ENCODE measurements at places on chromosomes 2 and 18. TPM values are rescaled to one million over a fixed set of nuclear protein-coding genes. Genes with fewer than 3 reads are reported as not detected.

COX5B gene
- total RNA-seq = 198 TPM

PTH2R gene
- 0.33 TPM for total RNA-seq

TACR1 gene
- 0.09 TPM for total RNA-seq

CTAGE1 gene
- not detected for total RNA-seq

DSG4 gene
- not detected for total RNA-seq

WNT10A gene
- not detected for total RNA-seq

ACMSD gene
- not detected for total RNA-seq

HOXD8 gene
- total RNA-seq = 0.45 TPM

ARHGAP25 gene
- total RNA-seq = 0.36 TPM

PLEKHM3 gene
- total RNA-seq = 15.1 TPM

ARHGAP15 gene
- total RNA-seq = not detected

FSHR gene
- not detected for total RNA-seq

RNF152 gene
- 12.8 TPM for total RNA-seq

ZNF519 gene
- total RNA-seq = 11.5 TPM

GRCh38 chr2:64398516-64399129 lies 55.3 kb upstream of the LGALSL start:
- DNase-seq = no peak

DNA sequence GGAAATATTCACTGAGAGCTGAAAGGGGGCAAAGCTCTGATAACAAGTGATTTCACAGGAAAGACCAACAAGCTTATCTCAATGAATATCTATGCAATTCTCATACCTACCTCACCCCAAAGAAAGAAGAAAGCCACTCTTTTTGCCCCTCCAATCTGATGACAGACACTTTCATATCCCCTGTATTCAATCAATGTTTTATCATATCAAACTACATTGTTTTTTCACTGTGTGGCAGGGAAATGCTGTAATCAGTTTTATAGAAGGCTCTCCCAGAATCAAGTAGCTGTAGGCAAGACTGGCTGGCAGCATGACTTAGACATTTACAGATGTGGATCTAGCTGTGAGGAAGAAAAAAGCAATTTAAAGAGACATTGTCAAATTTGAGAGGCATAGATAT lies 81.3 kb upstream of the PIK3C3 start:
- DNase-seq = no peak

GRCh38 chr2:99984799-99985515 lies 157.4 kb downstream of the AFF3 start:
- peak; percentile 54 for DNase-seq

GRCh38 chr18:56226025-56226424 lies 412.4 kb downstream of the TXNL1 start:
- no peak for DNase-seq

GRCh38 chr2:15853903-15854302 lies 86.4 kb upstream of the MYCN start:
- DNase-seq = no peak

- no peak for DNase-seq
Measured at GRCh38 chr18:59730896-59731295, 33.7 kb upstream of the CCBE1 start.

DNA sequence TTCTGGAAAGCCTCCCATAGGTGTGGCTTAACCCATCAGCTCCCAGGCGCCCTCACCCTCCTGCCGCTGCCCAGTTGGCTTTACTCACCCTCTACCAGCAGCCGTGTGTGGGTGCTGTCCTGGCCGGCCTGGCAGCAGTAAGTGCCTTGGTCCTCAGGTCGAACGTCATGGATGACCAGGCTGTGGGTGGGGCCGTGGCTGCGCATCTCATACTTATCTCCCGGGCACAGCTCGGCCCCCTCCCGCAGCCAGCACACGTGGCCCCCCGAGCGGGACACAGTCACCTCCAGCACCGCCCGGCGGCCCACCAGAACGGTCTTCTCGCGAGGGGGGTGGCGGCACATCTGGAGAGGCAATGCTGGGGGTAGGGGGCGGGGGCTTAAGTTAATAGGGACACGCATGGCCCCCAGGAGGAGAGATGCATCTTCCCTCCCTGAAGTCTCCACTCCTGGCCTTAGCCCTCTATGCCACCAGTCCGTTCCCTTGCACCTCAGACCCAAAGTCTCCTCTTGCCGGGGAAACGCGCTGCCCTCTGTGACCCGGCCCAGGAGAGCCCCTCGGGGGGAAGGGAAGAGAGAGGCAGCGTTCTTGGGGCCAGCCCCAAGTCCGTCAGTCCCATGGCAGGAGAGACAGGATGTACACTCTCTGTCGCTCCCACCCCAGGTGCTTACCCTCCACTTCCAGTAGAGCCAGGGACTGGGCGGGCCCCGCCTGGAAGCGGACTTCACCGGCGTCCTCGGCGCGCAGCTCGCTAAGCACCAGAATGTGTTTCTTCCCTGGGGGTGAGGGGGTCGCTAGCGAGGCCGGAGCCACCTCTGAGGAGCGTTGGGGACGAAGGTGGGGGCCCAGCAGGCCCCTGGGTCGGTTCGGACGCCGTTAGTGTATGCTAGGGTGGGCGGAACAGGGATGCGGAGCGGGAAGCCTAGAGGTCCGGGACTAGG lies 7.9 kb downstream of the TMEM198 start:
- peak; percentile 35 for DNase-seq

DNA sequence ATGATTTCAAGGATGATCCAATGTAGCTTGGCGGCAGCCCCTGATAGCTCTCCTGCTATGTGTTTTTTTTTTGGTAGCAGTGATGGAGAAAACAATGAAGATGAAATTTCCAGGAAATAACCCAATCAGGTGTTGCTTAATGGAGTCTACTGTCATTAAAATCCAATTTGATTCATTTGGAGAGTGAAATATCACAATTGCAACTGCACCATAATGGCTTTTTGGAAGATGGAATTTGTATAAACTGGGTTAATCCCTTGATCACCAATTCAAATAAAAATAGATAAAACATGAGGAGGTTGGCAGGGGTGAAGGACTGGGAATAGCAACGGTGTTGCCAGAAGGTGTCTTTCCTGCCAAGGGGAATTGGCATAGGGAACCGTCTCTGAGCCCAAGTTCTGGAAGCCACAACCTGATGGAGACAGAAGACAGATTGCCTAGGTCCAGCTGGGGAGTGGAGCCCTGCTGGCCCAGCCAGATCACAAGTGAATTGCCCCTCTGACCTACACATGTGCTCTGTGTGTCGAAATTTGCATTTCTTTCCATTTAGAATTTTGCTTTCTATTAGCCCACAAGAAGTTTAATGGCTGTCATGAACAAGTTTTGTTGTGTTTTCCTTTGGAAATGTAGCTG lies 170.3 kb upstream of the SPRED2 start:
- DNase-seq = peak; percentile 15

DNA sequence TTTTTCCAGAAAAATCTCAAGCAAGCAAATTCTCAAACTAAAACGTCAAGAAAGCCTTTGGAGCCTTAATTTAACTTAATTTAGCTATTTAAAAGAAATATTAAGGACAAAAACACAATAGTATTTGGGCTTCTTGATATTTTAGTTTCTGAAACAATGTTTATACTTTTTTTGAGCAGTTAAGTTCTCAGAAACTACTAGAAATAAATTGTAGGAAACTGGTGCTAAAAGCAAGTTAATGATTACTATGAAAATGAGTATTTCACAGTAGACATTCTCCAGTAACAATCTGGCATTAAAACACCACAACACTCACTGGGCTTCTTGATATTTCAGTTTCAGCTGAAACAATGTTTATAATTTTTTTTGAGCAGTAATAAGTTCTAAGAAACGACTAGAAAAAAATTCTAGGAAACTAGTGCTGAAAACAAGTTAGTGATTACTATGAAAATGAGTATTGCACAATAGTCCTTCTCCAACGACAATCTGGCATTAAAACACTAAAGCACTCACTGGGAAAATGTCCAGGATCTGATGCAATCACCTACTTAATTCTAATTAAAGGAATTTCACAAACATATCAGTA lies 45.1 kb downstream of the TRAK2 start:
- peak; percentile 94 for DNase-seq

- peak; percentile 17 for DNase-seq
Measured at GRCh38 chr2:47307066-47307465, 95.9 kb upstream of the MSH2 start.

DNA sequence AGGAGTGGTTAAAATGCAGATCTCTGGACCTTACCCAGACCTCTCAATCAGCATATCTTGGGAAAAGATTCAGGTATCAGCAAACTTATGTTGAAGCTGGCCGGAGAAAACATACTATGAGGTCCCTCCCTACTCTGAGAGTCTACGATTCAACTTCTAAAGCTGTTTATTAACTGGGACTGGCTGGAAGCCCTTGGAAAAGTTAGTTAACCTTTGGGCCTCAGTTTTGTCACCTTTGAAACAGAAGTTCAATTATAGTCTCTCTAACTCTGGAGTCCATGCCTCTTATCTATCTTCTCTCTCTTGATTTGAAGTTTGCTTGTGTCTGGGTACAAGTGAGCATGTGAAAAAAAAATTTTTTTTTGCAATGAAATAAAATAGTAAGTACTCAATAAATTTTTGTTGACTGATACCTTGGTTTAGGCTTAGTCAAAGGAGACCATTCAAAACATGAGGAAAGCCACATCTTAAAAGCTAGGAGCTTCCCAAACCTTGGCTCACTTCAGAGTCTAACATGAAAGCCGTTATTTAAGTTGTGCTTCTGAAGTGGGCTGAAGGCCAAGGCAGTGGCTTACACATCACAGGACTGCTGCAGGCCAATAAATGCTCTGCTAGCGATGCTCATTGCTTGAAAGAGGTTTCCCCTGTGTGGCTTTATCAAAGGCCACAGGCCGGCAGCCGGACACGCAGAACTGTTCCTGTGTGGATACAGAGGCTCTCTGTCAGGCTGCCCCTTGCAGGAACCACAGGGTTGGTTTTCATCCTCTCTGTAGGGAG lies 110.6 kb upstream of the FAM136A start:
- DNase-seq = peak; percentile 4

- DNase-seq = no peak
Measured at GRCh38 chr2:20104900-20105545, 53.6 kb upstream of the LAPTM4A start.

DNA sequence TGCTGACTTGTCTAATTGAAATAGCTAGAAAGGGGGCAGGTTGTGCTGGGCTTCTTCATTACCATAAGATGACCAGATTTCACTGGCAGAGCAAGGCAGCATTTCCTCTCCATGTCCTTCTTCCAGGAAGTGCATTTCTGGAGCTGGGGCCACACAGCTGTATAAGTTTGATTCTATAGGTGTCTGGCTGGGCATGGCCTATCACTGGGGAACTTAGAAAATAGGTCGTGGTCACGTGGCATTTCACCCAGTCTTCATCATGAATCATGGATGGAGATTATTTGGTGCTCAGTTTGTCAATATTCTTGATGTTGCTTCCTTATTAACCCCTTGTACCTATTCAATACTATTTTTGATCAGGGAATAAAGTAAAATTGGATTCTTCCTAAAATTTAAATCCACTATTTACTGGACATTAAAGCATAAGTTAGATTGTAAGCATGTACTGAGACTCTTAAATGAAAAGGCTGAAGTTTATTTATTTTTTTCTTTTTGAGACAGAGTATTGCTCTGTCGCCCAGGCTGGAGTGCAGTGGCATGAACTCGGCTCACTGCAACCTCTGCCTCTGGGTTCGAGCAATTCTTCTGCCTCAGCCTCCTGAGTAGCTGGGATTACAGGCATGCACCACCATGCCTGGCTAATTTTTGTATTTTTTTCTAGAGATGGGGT lies 49.5 kb upstream of the TMEM87B start:
- no peak for DNase-seq

DNA sequence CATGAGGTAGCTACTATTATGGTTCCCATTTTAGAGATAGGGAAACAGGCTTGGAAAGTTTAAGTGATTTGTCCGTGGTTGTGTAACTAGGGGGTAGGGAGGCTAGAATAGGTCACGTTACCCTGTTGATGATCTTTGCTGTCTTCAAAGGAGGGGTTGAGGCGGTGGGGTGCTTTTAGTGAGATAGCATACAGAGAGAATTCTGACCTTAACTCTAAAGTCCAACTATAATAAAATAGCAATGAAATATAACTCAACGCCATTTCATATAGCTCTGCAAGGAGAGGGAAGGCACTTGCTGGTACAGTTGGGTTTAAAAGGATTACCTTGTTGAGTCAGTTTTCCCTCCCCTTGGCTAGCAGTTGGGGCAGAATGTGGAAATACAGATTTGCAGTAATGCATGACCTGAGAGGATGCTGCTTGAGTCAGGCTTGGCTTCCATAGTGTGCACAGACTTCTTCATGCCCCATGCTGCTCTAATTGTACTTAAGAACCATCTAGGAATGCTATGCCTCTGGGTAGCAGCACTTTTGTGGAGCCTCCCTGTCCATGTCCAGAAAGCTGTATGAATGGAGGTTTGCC lies 143.9 kb downstream of the LTBP1 start:
- DNase-seq = no peak

DNA sequence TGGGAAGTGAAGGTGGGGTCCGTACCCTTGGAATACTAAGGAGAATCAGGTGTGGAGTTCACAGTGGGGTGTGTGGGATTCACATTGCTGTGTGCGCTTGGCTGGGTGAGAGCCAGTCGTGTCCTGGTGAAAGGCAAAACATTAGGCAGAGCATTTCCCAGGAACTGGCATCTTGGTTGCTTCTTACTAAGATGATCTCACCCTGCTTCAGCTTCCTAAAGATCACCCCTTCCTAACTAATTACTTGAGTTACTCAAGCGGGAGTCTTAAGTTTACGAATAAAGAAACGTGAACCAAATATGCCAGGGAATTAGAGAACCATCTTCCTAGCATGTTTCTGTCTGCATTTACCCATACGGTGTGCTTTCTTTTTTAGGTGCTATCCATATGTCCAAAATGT lies 122.9 kb downstream of the NCK2 start:
- DNase-seq = no peak

DNA sequence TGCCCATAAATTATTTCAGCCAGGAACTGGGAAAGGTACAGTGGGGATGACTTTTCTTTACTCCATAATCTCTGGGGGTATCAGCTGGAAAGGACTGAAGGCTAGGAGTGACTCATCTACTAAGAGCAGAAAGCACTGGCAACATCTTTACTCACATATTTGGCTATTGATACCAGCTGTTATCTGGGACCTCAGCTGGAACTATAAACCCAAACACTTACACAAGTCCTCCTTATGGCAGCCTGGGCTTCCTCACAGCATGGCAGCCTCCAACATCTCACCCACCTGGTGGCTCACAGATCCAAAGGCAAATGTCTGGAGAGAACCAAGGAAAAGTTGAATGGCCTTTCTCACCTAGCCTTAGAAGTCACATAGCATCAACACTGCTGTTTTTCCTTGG lies 379.0 kb upstream of the RND3 start:
- DNase-seq = peak; percentile 74

DNA sequence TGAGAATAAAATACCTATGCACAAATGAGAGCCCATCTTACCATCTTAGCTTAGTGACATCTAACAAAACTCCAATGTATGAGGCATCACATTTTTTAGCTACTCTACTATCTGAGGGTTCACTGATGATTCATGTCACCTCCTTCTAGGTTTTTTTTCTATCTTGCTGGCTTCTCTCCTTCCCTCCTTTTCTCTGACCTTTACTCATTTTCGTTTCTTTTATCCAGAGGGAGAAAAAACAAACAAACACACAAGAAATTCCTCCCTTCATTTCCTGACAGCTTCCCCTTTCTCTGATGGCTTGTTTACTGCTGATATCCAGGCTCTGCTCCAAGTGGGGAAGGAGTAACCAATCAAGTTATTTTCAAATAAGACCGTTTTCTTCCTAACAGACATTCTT lies 115.1 kb downstream of the UBE2E3 start:
- no peak for DNase-seq

GRCh38 chr18:55781481-55781957 lies 193.5 kb upstream of the TCF4 start:
- DNase-seq = peak; percentile 77

- peak; percentile 30 for DNase-seq
Measured at GRCh38 chr2:38074058-38074763, 1.7 kb downstream of the CYP1B1 start.

GRCh38 chr2:215900203-215900611 lies 113.1 kb downstream of the MREG start:
- DNase-seq = peak; percentile 67

- no peak for DNase-seq
Measured at GRCh38 chr2:26754972-26755670, 9.0 kb upstream of the SLC35F6 start.

All from fibroblast of the aortic adventitia (primary cell).